Stimulated activated CD4-positive, alpha-beta T cell treated with anti-CD3 and anti-CD28 coated beads, TNF-alpha, amount 100 ng/mL, for 24 hours (primary cell): ENCODE measurements at places on chromosomes 12 and 14.

GRCh38 chr12:94033101-94033500, 115.3 kb upstream of the PLXNC1 start:
- no peak for DNase-seq

DNA sequence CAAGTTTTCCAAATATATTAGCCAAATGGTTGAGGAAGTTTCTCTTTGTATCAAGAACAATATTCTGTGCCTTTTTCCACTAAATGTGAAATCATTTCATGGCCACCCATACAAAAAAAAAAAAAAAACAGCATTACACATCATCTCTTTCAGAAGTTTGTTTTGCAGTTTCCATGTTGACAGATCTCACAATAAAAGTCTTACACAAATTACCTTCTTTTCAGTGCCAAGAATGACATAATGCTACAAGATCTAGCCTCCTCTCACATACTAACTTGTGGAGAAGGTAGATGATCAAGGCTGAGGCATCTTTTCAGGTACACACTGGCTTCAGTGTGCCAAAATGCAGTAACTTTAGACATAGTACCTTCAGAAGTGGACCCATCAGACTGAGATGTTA, 35.3 kb downstream of the PRKD1 start:
- DNase-seq = no peak

DNA sequence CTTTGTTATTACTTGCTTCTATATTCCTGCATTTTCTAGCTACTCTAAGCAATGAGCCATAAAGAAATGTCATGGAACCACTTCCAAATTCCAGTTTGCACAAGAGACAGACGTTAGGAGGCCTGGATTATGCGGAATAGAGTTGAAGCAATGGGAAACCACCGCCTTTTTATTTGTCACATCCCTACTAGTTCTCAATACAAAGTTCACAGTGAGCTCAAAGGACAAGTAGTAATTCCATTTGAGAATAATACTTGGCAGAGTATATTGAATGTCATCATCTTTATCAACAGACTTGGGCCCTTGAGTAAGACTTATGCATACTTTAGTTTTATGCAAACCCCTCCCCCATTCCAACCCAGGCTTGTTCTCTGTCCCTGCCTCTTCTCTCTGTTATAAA, 3.7 kb upstream of the SLC15A5 start:
- no peak for DNase-seq

DNA sequence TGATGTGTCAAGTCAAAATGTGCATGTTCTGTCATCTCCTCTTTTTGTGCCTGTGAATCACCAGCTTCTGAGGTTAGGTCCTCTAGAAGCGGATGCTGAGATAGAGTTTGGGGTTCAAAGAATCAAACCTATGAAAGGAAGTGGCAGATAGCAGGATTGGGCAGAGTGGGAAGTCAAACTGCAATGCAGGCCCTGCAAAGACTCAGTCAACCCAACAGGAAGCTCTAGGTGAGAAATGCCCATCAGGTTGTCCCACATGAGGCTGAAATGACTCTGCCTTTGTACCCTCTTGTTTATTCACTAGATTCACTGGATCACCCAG, 4.5 kb upstream of the MIA2 start:
- DNase-seq = peak; percentile 13

- no peak for DNase-seq
Observed at GRCh38 chr14:65210118-65210821, 108.0 kb upstream of the MAX start.

DNA sequence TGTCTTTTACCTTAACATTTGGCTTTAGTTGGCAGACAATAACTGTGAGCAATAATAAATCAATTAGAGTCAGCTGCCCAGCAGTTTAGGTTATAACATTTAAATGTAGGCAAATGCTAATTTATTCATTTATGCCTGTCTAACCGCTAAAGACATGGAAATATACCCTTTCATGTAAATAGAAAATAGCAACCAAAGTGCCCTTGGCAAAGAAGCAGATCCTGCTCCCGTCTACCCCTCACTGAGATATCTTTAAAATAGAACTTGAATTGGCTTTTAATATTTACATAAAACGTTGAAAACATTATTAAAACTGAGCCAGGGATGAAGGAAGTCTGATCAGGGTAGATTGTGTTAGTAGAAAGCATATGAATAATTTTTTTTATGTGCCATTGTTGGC, 67.3 kb downstream of the ATP23 start:
- no peak for DNase-seq

- no peak for DNase-seq
Observed at GRCh38 chr12:80293347-80293746, 150.7 kb upstream of the PTPRQ start.

- DNase-seq = no peak
Observed at GRCh38 chr14:76651410-76652055, 109.7 kb upstream of the VASH1 start.

DNA sequence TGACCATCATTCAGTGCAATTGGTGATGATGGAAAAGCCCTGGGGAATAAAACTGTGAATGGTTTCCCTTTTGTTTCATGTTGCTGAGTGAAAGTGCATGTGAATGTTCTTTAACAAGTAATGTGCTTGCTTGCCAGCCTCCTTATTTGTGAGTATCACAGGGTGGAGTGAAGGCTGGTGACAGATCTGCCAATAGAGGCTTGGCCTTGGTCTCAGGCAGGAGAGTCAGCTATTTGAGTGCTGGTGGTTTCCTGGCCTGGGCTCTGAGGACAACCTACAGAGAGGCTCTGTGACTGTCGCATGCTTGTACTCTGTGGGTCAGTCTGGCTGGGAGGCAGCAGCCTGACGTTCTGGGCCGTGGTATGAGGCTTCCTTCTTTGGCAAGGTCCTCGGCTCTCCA, 20.7 kb downstream of the KRT85 start:
- DNase-seq = no peak

DNA sequence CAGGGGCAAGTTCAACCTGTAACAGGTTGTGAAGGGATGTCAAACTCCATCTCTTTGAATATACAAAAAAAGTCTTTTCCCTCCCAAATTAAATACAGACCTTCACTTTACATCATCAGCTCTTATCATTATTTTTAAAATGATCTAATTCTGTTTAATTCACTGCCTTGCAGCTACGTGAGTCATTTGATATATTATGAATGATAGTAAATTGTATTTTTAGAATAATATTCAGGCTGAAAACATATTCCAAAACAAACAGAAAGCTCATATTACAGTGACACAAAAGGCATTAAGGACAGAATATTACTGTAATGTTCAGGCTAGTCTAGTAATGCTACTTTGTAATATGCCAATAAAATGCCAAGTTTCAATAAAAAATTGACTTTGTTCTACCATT, 53.3 kb downstream of the BCAT1 start:
- no peak for DNase-seq

GRCh38 chr12:116182359-116183063, 95.0 kb downstream of the MED13L start:
- DNase-seq = no peak
